ENCODE measurements at places on chromosomes 2 and 18.

DNA sequence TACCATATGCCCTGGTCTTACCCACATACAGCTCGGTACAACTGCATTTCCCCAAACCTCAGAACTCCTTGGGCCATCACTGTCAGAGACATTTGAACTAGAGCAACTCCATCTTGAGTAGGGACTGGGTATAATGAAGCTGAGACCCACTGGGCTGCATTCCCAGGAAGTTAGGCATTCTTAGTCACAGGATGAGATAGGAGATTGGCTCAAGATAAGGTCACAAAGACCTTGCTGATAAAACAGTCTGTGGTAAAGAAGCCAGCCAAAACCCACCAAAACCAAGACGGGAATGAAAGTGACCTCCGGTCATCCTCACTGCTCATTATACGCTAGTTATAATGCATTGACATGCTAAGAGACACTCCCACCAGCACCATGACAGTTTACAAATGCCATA, 131.3 kb downstream of the PIK3C3 start:
- DNase-seq = no peak

DNA sequence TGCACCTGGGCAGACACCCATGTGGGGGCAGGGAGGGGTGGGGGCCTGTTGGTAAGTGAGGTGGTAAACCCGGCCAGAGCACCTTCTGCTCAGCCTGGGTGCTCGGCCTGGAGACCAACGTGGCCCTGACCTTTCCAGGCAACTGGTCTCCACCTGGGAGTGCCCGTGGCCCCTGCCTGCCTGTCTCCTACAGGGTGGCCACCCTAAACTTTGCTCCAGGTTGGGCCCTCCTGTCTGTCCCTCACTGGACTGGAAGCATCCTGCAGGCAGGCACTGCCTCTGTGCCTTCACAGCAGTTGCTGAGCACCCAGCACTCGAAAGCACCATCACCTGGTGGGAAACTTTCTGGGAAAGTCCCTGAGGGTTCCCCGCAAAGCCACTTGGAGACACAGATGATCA, 171.3 kb downstream of the TWIST2 start:
- DNase-seq = no peak

DNA sequence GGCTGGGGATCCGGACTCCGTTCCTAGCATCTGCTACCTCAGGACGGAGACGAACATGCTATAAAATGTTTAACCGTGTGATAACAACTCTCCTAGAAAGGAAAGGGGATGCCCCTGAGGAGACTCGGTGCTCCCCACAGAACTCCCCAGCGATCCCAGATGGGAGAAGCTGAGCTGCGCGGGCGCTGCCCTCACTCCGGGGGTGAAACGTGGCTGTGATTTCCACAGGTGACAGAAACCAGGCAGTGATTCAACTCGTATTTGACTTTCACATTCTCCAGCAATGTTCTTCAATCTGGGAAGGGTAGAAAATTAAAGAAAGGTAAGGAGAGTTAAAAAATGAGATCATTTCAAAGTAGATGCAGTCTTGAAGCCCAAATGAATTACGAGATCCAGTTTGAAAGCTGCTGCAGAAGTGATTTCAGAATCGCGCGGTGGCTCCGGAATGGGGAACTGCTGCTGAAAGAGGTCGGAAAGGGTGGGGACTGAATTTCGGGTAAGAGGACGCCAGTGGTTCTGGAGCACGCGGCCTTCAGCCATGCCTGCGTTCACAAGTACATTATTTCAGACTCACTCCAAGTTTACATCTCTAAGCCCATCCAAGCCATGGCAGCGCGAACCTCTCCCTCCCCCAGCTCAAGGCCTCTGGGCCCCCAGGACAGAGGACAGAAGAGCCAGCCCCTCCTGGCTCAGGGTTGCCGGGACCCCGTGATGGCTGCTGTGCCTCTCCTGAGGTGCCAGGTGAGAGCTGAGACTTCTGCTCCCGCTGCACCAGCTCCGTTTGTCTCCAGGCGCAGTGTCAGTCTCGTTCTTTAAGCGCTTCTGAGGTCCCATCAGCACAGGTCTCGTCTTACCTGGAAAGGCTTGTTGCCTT, 39.5 kb downstream of the ADNP2 start:
- no peak for DNase-seq

- peak; percentile 53 for DNase-seq
Measured at GRCh38 chr2:203873921-203874631, 6.5 kb downstream of the CTLA4 start.

- no peak for DNase-seq
Measured at GRCh38 chr2:29382486-29382885, 267.3 kb downstream of the CLIP4 start.

DNA sequence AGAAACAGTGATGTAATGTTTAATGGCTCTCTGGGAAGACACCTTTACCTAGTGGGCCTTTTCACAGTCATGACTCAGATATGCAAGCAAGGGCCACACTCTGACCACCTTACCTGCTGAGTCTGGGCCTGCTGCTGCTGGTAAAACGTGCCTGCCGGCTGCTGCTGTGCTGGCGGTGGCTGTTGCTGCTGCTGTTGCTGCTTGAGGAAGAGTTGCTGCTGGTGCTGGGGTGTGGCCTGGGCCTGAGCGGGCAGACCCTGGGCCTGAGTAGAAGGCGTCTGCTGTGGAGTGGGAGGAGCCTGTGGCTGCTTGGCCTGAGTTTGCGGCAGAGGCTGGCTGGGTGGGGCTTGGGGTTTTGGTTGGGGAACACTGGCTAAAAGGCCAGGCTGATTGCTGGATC, 81.6 kb upstream of the NFU1 start:
- peak; percentile 48 for DNase-seq

Data from neural progenitor cell (in vitro differentiated cells).